ENCODE measurements at places on chromosomes 7 and 10. TPM values are rescaled to one million over a fixed set of nuclear protein-coding genes. Genes with fewer than 3 reads are reported as not detected.

Gene AKR1B15
- polyA plus RNA-seq: not detected

Gene GCK
- polyA plus RNA-seq: not detected

Gene WDR86
- 0.46 TPM for polyA plus RNA-seq

Gene RPA3
- 38.0 TPM for polyA plus RNA-seq

Gene ADIRF
- polyA plus RNA-seq: 118 TPM

Gene OPN1SW
- not detected for polyA plus RNA-seq
